Mesenchymal stem cell (in vitro differentiated cells and primary cell): ENCODE measurements at places on chromosomes 11 and 22.

GRCh38 chr11:76232026-76232665 lies 25.8 kb upstream of the WNT11 start:
- DNase-seq: no peak

DNA sequence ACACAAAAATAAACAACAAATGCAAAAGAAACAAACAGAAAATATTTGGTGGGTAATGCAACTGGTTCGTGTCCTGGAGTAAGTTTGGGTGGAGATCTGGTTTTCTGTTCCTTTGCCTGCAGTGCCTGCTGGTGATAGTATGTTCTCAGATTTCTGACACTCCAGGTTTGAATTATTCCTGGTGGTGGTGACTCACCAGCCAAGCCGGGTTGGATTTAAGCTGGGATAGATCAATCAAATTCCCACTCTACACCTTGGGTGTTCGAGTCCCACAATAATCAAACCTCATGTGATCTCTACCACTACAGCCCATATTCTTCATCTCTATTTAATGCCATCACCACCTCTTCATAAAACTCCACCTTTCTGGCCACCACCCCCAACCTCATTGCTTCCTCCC lies 421.8 kb downstream of the NTM start:
- DNase-seq: no peak

DNA sequence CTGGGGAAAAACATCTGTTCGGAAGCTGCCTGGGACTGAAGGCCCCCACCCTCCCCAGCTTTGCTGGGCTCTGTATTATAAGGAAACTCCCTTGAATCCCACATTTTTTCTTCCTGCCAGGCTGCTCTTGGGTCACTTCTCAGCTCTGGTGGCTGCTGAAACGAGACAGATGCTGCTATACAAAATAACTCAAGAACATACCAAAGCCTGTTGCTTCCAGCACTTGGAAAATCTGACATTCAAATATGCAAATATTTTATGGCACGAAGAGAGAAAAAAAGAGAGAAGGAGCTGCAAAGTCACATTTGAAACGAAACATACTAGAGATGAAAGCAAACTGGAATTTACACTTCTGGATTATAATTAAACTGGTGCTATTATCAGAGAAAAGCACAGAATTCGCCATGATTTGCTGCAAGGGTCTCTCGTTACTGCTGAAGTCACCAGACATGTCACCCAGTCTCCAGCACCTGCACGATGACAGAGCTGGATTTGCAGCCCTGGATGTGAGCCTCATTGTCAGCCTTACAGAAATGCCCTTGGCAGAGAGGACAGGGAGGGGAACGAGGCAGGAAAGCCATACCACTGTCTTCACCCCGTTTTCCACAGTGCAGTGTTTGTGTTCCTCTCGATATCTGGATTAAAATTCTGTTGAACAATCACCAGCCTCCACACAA lies 47.9 kb upstream of the IGSF9B start:
- DNase-seq: no peak

DNA sequence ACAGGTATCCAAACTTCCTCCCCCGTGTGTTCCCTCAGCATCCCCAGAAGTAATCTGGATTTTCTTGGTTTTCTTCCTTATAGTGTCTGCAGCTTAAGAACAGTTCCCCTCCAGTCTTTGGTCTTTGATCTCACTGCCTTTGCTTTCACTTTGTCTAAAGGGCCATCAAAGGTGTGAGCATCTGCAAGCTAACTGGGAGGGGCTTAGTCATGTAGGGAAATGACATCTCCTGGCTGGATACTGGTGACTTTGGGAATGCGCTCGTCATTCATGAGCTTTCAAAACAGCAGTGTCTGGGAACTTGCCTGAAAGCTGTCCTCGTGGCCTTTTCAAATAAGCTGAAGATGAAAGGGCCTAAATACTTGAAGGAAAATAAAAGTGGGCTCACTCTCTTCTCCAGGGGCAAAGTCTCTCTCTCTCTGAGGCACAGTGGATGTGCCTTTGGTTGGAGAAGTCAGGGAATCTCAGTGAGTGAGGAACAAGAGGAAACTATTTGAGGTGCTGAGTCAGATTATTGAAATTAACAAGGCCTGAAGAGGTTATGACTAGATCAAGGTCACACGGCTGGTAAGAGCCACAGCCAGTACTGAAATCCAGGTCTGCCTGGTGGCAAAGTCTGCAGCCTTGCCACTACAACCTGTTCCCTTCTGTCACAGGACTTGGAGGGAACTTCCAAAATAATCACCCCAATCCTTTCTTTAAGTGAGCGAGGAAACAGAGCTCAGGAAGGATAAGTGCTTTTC lies 45.6 kb upstream of the TENM4 start:
- DNase-seq: no peak

DNA sequence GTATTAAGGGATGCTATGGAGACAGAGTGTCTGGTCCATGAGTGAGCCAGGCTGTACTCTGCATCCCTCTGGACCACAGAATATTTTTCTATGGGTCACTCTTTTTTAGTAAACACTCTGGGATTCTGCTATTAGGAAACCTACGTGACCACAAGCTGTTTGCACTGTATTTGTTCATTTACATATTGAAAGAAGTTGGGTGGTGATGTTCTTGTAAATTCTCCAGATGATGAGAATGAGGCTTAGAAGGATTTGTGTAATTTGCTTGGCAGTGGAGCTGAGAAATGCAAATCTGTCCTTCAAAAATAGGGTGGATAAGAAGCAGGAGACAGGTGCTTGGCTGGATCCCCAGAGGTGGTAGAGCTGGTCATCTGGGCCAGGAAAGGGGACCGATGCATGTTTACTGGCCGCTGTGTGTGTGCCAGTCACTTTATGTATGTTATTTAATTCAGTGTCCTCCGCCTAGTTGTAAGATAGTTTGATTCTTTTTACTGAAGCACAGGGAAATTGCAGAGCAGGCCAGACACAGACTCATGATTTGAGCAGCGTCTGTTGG lies 63.7 kb upstream of the HEPHL1 start:
- no peak for DNase-seq

DNA sequence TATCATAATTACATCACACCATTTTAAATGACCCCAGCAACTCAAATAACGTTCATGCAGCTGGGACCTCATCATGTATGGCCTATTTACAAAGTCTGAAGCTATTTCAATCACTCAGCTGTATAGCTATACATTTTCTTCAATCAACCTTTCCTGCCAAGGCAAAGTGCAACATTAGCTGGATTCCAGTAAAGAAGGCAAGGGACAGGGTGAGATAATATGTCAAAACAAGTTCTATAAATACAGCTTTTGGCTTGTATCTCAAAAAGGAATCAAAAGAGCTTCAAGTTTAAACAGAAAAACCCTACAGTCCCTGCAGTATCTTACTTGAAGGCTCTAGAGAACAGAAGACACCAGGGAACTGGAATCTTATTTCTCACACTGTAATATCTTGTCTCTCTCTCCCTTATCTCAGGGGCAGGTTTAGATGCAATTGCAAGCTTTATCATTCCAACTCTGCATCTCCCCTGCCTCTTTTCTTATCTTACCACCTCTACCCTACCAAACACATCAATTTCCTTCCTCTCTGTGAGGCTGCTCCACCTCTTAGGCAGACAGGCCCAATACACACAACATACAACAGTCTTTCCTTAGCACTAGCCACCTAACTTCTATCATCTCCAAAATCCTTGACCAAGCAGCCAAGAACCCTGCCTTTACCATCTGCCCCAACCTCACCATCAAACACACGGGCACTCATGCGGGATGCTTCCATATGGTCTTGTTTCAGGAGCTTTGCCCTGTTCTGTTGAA lies 34.5 kb downstream of the CELF1 start:
- no peak for DNase-seq

- DNase-seq: no peak
These were observed 4.7 kb downstream of the B3GAT1 start for GRCh38 chr11:134407321-134407828.

DNA sequence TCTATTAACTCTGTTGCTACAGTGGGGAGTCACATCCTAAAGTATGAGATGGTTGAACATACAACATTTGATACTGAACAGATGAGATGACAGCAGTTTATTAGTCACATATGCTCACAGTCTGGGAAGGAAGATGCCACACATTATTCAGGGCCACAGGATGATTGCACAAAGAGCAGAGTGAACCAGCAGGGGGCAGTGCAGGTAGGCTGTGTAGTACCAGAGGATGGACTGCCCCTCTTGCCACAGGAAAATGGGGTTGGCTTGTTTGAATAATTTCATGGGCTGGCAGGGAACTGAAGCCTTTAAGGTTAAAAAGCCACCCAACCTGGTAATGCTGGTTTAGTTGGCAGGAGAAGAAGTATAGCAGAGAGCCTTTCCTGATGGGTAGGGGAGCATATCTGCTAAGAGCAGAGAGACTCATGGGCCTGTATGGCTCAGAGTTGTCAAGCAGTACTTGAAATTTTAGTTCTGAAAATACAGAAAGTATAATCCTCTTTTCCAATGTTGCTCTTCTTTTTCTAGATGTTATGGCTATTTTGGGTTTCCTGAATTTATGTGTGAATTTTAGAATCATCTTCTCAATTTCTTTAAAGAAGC lies 180.4 kb upstream of the B3GAT1 start:
- DNase-seq: no peak

GRCh38 chr11:77753230-77753629 lies 67.3 kb downstream of the RSF1 start:
- DNase-seq: no peak
